ENCODE measurements at places on chromosomes 2 and 18.

DNA sequence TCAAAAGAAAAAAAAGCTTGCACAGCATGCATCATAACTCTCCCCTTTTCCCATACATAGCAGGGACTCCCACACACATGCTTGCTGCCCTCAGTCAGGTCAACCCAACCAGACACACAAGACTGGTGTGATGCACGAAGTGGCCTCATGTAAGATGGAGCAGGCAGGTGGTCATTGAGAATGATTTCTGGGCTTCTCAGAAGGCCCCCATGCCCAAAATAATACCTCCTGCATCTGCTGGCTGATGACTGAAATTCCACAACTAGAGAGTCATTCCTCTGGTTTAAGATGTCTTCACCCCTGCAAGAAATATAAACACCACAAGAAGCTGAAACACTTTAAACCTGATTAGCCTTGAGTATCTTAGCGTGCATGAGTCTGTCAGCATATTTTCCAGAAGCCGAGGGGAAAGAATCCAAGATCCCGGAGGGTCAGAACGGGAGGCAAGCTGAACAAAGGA is 131.1 kb downstream of the AFF3 start:
- no peak for DNase-seq

GRCh38 chr2:101273056-101273455 is 20.4 kb downstream of the CNOT11 start:
- no peak for DNase-seq

GRCh38 chr2:56077359-56077915 is 106.4 kb upstream of the CCDC85A start:
- no peak for DNase-seq

GRCh38 chr2:8259106-8259840 is 422.6 kb upstream of the ID2 start:
- DNase-seq, result no peak

- no peak for DNase-seq
These were observed 12.3 kb downstream of the ARID5A start for GRCh38 chr2:96548558-96549465.

DNA sequence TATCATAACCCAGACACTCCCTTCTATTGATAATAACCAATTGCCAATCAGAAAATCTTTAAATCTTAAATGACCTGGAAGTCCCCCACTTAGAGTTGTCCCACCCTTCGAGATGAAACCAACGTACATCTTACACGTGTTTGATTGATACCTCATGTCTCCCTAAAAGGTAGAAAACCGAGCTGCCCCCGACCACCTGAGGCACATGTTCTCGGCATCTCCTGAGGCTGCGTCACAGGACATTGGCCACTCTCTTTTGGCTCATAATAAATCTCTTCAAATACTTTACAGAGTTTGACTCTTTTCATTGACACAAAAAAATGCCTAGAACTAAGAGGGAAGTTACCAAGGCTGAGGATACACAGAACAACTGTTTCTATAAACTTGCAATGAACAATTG is 190.0 kb downstream of the RTP5 start:
- no peak for DNase-seq

GRCh38 chr2:177666408-177666807 is 273.8 kb downstream of the AGPS start:
- DNase-seq, result no peak

GRCh38 chr2:236512902-236513435 is 56.7 kb upstream of the ACKR3 start:
- peak; percentile 68 for DNase-seq

- DNase-seq, result no peak
These were observed 7.9 kb downstream of the TMEM18 start for GRCh38 chr2:669323-669722.

GRCh38 chr2:219219784-219220532 is 1.2 kb upstream of the ABCB6 start:
- peak; percentile 55 for DNase-seq

DNA sequence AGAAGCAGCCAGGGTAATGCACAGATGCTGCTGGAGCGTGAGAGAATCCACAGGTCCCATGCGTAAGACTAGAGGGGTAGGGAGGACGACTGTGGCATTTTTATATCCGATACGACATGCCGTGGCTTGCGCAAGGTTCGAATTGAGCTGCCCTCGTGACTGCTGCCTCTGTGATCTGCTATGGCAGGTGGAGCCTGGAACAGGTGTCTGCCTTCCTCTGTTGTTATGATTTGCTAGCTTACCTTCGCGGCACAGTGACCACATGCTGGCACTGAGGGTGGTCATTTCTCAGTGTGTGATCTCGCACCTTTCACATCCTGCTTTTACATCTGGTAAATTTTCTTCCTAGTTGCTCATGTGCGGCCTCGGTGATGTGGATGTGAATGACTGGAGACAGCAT is 240.2 kb downstream of the ALPK2 start:
- no peak for DNase-seq

- DNase-seq, result no peak
These were observed 82.8 kb upstream of the PPP1CB start for GRCh38 chr2:28668880-28669279.

DNA sequence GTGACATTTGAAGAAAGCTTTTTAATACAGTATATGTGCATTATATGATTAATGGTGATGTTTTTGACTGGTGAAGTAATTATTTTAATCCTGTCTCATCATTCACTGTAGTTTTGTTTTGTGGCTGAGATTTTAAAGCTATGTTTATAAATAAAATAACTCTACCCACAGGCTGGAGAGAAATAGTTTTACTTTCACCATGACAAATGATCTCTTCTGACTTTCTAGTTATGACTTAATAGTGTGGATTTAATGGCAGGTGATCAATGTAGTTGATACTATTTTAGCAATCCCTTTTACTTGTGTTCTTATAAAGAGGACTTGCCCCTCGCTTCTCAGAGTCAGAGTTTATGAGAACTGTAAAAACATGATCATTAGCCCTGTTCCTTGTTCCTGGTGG is 289.5 kb upstream of the SIX3 start:
- no peak for DNase-seq

- peak; percentile 41 for DNase-seq
These were observed 6.4 kb downstream of the SALL3 start for GRCh38 chr18:78986018-78986481.

DNA sequence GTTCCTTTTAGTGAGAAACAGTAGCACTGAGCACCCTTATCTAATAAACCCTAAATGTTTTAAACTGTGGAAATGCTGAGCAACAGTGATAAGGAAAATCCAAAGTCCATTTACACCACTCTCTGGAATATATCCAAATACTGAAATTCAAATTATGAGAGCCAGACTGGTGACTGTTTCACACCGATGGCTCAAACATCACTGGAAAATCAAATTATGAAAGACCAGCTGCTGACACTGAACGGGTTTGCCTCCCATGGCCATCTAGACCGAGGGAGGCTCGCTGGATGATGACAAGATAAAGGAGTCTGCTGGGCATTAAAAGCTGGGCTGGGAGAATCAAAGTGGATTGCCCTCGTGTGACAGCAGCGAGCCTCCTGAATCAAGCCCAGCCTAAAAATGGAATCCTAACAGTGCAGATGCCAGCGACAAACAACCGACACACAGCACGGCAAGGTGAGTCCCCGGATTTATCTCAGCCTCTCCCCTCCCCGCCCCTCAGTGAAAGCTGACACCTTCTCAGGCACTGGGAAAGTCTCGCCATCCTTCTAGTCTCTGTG is 30.3 kb downstream of the SERPINE2 start:
- no peak for DNase-seq
